ENCODE measurements at places on chromosomes 2 and 18.
A peak's percentile ranks its signal among the peaks of the same experiment; 100 is the strongest.

DNA sequence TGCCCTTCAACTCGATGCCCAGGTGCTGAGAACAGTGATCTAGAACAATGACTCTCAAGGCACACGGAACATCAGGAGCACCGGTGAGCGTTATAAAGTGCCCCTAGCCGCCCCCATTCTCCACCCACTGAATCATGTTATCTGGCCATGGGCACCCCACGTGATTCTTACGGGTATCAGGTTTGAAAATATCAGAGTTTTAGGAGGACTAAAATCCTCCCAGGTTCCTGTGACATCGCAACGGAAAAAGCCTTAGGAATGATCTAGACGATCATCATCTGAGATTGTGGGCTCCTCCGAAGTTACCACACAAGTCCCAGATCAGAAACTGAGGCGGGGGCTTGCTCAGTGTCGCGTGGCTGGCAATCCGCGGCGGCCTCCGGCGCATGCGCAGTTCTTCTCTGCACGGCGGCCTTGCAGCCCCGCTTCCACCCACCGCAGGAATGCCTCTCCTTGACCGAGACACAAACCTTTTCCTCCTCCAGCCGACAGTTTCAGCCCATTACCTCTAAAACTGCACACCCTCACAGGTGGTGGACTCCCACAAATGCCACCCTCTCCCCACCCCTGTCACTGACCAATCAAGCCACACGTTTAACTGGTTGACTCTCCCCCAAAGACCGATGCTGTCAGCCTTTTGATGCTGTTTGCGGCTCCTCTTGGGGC lies 5.8 kb upstream of the MRPL33 start:
- DNase-seq, result peak; percentile 39

- DNase-seq, result peak; percentile 31
Observed at GRCh38 chr2:233501198-233502076, 65.1 kb downstream of the USP40 start.

GRCh38 chr2:127415593-127416505 lies 2.4 kb upstream of the PROC start:
- peak; percentile 74 for DNase-seq

GRCh38 chr2:24085200-24085489 lies 511 bp upstream of the TP53I3 start:
- peak; percentile 36 for DNase-seq

DNA sequence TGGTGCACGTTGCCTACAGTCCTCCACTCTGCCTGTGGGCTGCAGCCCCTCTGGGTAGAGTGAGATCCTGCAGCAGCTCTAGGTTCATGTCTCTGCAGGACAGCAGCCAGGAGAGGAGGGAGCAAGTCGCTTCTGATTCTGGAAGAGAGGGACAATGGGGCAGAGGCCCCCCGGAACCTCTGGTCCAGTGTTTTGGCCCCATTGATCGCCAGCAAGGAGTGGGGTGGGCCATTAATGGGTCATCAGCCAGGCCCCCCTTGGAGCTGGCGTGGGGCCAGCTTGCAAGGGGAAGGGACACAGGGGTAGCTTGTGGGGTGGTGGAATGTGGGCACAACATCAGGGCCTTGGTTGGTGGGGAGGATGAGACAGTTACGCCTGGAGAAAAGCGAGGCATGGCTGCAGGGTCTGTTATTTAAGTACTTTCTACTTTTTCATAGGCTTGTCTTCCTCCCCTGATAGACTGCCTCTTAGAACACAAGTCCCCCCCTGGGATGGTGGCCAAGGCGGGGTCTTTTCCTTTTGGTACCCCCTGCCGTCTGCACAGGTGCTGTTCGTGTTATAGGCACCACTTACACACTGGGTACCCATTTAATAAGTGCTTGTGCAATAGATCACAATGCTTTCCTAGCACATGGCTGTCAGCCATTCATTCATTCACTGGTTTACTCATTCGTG lies 44.6 kb downstream of the INHBB start:
- DNase-seq, result no peak

GRCh38 chr2:29655391-29656086 lies 265.8 kb downstream of the ALK start:
- peak; percentile 39 for DNase-seq

Data from bronchial epithelial cell (primary cell).